Common myeloid progenitor, CD34-positive (primary cell): ENCODE measurements at places on chromosomes 1 and 21.

DNA sequence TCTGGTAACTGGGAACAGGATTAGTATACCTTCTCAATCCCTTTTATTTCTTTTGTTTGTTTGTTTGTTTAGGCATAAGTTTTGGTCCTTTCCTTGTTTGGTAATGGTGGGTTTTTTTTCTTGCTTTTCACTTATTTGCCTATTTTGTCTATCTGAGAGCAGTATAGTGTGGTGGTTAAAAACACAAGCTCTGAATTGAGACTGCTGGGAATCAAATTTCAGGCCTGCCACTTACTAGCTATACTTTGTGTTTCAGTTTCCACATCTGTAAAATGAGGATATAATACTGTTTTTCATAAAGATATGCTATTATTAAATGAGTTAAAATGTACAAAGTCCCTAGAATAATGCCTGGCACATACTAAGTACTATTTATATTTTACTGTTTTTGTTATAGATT is 81.6 kb upstream of the IVNS1ABP start:
- H3K4me3 ChIP-seq, result no peak overlapping the region
- no peak for DNase-seq

DNA sequence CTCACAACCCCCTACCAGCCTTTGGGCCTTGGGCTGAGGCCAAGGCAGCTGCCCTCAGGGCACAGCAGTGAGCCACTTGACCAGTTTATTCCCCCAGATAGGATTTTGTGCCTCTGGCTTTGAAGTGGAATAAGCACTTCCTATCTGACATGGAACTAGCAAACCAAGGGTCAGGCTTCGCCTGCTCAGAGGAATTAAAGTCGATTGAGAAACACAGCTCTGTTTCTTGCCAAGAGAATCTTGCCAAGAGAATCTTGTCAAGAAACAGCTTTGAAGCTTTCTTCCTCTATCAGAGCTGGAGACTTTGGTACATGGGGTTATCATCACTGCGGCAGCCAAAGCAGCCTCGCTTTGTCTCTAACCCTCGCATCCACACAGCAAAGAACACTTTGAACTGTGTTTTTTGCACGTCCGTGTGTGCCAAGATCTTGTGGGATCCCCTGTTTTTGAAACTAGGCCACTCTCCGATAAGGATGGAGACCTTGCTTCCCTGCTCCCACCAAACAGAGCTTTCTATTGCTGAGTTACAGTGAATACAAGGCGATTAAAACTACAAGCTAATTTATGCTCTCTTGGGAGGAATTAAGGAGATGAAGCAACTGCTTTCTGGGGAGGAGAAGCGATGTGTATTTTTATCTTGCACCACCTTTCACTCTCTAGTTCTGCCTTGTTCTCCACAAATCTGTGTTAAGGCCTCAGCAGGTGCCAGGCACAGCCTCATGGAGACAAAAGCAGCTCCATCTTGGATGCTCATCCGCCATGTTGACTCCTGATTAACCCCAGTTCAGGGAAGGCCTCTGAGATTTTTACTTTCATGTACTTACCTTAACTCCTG is 67.3 kb downstream of the RHOU start:
- H3K4me1 ChIP-seq, result peaks cover 6% of the 10 kb centered on the region
- H3K27me3 ChIP-seq, result no peaks in the 10 kb centered on the region
- DNase-seq, result no peak
- no peaks in the 10 kb centered on the region for H3K36me3 ChIP-seq

DNA sequence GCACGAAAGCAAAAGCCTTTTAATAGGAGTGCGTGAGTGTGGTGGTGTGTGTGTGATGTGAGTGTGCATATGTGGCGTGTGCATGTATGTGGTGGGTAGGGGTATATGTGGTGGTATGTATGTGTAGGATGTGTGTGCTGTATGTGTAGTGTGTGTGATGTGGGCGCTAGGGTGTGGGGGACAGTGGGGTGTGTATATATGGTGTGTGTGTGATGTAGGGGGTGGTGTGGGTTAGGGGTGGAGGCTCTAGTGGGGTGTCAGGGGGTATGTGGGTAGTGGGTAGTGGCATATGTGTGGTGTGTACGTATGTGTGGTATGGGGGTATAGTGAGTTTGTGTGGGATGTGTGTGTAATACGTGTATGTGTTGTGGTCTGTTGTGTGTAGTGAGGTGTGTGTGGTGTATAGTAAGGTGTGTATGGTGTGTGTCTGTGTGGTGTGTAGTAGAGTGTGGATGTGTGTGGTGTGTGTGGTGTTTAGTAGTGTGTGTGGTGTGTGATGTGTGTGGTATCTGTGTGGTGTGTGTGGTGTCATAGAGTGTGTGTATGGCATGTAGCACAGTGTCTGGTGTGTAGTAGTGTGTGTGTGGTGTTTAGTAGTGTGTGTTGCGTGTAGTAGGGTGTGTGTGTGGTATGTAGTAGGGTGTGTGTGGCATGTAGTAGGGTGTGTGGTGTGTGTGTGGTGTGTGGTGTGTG is 86.0 kb downstream of the SYT2 start:
- peaks cover 30% of the 10 kb centered on the region for H3K27me3 ChIP-seq
- H3K36me3 ChIP-seq, result no peaks in the 10 kb centered on the region
- H3K4me3 ChIP-seq, result no peak overlapping the region
- peaks cover 12% of the 10 kb centered on the region for H3K4me1 ChIP-seq

DNA sequence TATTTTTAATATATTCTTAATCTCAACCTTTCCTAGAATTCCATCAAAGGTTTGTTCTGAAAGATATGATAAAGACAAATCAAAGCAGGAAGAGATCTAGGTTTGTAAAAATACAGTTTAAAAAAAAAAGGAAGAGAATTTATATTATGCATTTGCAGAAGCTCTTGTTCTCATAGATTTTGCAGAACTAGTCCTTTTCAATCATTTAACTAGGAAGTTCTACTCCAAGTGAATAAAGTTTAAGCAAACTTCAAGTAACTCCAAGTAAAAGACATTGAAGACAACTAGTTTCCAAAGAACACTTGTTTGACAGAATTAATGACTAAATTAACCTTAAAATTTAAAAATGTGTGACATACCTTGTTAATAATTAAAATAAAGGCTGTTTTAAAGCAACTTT is 55.9 kb downstream of the HNRNPR start:
- H3K36me3 ChIP-seq, result peaks cover 31% of the 10 kb centered on the region
- no peaks in the 10 kb centered on the region for H3K27me3 ChIP-seq
- no peak overlapping the region for H3K4me3 ChIP-seq
- no peak for DNase-seq

DNA sequence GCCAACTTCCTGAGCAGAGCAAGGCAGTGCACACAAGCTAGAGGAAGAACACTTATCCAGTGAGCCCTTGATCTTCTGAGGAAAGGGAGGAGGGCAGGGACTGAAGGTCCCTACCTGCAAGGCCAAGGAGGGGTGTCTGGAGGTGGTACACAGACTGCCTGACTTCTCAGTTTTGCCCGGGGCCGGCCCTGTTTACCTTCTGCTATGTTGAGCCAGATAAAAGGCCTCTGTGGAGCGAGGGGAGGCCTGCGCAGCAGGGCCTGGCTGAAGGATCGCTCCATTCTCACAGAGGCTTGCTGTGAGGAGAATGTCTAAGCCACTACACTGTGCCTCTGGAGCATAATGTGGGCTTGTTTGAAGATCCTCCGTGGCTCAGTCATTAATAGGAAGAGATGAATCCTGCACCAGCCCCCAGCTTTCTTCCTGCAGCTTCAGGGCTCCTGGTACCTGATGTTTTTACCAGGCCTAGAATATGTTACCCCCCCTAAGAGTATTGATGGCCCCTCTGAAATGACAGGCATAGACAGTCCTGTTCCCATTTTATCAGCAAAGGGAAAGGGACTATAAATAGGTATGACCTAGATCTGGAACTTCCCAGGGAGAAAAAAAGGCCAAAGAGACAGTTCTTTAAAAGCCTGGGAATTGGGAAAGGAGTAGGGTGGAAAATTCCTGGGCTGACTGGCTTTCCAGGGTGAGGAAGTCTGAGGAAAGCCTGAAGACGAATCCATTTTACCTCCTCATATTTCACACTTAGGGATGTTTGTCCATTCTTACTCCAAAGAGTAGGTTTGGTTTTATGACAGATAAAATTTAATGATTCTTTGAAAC is 4.7 kb downstream of the POGK start:
- no peak overlapping the region for H3K4me3 ChIP-seq
- H3K36me3 ChIP-seq, result peaks cover 77% of the 10 kb centered on the region
- H3K27me3 ChIP-seq, result no peaks in the 10 kb centered on the region
